Left ventricle myocardium superior (tissue), 1 donor: ENCODE measurements at places on chromosomes 4 and X. TPM values are rescaled to one million over a fixed set of nuclear protein-coding genes. Genes with fewer than 3 reads are reported as not detected.

DNA sequence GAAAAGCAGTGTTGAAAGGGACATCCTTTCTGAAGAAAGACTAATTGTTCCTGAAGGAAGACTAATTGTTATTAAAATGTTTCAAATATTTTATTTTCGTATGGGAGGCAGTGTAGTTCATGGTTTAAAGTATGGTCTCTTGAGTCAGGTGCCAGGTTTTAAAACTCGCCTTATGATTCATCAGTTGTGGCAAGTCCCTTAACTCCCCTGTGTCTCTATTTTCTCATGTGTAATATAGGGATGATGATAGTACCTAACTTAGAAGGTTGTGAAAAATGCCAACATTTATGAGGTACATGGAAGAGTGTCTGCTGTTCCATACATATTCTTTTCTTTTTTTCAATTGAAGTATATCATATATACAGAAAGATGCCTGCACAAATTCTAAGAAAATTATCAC lies 414.2 kb upstream of the DIPK2B start:
- DNase-seq: no peak

DNA sequence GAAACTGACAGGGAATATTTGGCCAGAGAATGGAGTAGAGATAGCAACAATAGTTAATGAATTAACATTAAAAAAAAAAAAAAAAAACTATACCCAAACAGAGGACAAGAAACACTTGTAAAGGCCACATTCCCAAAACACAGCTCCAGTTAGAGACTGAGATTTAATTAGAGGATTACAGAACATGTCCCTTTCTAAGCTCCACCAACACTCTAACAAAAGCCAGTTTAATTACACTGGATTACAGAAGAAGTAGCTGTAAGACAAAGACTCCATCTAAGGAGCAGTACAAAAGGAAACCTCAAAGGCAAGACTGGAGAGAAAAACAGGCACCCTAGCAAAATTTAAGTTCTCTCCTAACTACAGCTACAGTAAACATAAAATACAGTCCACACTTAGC lies 1247.7 kb upstream of the AGA start:
- DNase-seq: no peak

DNA sequence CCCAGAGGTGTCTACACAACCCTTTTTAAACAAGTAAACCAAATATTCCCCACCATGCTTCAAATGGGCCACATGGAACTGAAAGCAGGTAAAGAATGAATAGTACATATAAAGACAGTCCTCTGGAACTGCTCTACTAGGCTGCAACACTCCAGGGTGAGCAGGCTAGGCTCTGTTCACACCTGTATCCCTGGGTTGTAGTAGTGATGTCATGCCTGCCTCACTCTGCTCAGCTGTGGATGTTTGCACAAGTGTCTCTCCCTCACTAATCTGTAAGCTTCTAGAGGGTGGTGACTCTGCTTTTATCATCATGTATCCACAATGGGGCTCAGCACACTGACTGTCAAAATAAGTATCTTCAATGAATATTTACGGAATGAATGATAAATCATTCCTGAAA lies 20.4 kb downstream of the LEF1 start:
- DNase-seq: no peak

- no peak for DNase-seq
Measured at GRCh38 chrX:45850197-45850774, 649.6 kb upstream of the DIPK2B start.

GRCh38 chr4:81789741-81790399 lies 318.2 kb upstream of the RASGEF1B start:
- DNase-seq: no peak

GRCh38 chrX:18964026-18964425 lies 19.9 kb downstream of the PHKA2 start:
- no peak for DNase-seq

- DNase-seq: no peak
Measured at GRCh38 chrX:132837967-132838366, 120.5 kb downstream of the HS6ST2 start.

DNA sequence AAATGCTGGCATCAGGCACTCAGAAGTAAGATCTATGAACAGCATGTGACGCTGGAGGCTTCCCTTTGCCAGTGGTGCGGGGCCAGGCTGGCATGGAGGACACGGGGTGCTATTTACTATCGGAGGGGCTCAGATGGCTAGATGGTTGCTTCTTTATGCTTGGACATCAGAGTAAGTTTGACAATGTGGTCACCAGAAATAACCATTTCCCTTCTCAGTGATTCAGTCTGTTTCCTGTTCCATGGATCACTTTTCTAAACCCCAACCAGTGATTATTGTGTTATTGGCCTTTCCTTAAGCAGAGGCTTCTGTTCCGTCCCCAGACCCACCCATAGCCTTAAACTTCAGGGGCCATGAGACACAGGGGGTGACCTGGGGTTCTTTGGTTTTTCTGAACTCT lies 55.4 kb upstream of the DHX15 start:
- DNase-seq: no peak

- DNase-seq: no peak
Measured at GRCh38 chr4:52957835-52958631, 95.9 kb downstream of the RASL11B start.

- DNase-seq: no peak
Measured at GRCh38 chr4:70808151-70808550, 31.5 kb downstream of the GRSF1 start.

- DNase-seq: no peak
Measured at GRCh38 chr4:90544532-90545045, 417.4 kb downstream of the CCSER1 start.

GRCh38 chrX:151722241-151722846 lies 6.5 kb downstream of the FATE1 start:
- DNase-seq: peak; percentile 70

DNA sequence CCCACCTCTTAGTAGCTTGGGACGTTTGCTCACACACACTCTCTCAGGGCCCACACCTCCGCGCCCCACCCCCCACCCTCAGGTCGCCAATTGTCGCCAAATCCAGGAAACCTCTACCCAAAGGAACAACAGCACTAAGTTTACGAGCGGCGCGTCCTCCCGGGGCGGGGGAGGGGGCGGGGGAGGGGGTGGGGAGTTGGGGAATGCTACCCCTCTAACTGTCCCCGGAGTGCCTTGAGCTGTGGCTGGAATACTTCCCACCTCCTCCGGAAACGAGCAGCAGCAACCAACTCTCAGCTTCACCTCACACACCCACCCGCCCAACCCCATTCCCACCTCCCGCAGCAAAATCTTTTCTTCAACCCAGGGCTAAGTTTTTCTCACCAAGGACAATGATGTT lies 135.6 kb upstream of the ZIC3 start:
- DNase-seq: no peak

Gene STARD8
- total RNA-seq: 10.5 TPM
